ENCODE measurements at places on chromosomes 3 and 15. TPM values are rescaled to one million over a fixed set of nuclear protein-coding genes. Genes with fewer than 3 reads are reported as not detected.

UROC1 gene
- not detected for total RNA-seq

LIPH gene
- 1.2 TPM for total RNA-seq

MEX3B gene
- total RNA-seq, result 6.7 TPM

MUC4 gene
- 4.7 TPM for total RNA-seq

CPN2 gene
- not detected for total RNA-seq

PEX11A gene
- total RNA-seq, result 3.5 TPM

ANP32A gene
- total RNA-seq, result 58.1 TPM

TRAT1 gene
- total RNA-seq, result not detected

LOXL1 gene
- total RNA-seq, result 11.4 TPM

RASL12 gene
- total RNA-seq, result not detected

STXBP5L gene
- not detected for total RNA-seq

KY gene
- not detected for total RNA-seq

THPO gene
- not detected for total RNA-seq

MOBP gene
- total RNA-seq, result not detected

TF gene
- not detected for total RNA-seq
